Left renal pelvis (tissue), 4 donors: ENCODE measurements at places on chromosomes 13 and 19. TPM values are rescaled to one million over a fixed set of nuclear protein-coding genes. Genes with fewer than 3 reads are reported as not detected.

GRCh38 chr19:49361438-49362047, 673 bp downstream of the TEAD2 start:
- DNase-seq: peak; percentile 87

- DNase-seq: peak; percentile 40
These were observed 4.9 kb downstream of the ZAR1L start for GRCh38 chr13:32310134-32310706.

GRCh38 chr13:44396701-44397580, 23.3 kb downstream of the SERP2 start:
- no peak for DNase-seq

GRCh38 chr13:42544246-42544926, 29.6 kb upstream of the TNFSF11 start:
- DNase-seq: no peak

DNA sequence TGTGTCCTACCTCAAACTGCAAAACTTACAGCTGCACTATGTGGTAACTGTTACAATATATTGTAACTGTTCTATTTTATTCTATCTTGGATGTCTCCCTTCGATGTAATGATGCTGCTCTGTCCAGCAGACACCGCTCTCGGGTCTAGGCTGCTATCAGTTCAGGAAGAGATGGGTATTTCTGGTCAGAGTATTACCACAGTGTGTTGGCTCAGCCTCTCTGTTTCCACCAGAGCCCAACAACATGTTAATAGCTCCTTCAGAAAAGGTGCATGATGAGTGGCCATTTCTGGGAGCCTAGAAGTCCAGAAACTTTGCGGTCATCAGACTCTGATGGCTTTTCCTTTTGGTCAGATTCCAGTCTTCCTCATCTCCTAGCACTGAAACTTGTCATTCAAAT, 35.9 kb upstream of the IGFL1 start:
- no peak for DNase-seq

DNA sequence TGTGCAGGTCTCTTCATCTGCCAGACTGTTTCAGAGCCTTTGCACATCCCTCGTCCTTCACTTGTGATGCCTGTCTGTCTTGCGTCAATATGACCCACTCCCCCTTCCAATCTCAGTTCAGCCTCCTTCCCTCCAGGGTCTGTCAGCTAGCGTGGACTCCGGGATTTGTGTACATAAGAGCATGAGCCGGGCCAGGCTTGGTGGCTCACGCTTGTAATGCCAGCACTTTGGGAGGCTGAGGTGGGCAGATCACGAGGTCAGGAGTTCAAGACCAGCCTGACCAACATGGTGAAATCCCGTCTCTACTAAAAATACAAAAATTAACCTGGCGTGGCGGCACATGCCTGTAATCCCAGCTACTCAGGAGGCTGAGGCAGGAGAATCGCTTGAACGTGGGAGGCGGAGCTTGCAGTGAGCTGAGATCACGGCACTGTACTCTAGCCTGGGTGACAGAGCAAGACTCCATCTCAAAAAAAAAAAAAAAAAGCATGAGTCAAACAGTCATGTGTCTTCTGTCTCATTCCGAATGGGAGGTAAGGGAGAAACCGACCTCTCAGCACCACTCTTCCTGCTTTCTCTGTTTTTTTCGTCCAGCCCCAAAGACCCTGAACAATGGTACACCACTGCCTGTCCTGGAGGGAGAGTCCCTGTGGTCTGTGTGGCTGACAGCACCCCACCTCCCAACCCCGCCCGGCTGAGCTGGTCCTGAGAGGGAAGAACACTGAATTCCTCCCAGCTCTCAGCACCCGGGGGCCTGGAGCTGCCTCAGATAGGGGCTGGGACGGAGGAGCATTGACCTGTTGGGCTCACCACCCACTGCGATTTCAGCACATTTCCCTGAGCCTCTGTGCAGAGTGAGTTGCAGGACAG, 2.4 kb upstream of the SIGLEC9 start:
- DNase-seq: no peak

GRCh38 chr19:54100561-54100960, at the start of gene OSCAR:
OSCAR (minus strand) TSS chr19:54100803; CDS start chr19:54100792, 11 bp downstream.
- no peak for DNase-seq

DNA sequence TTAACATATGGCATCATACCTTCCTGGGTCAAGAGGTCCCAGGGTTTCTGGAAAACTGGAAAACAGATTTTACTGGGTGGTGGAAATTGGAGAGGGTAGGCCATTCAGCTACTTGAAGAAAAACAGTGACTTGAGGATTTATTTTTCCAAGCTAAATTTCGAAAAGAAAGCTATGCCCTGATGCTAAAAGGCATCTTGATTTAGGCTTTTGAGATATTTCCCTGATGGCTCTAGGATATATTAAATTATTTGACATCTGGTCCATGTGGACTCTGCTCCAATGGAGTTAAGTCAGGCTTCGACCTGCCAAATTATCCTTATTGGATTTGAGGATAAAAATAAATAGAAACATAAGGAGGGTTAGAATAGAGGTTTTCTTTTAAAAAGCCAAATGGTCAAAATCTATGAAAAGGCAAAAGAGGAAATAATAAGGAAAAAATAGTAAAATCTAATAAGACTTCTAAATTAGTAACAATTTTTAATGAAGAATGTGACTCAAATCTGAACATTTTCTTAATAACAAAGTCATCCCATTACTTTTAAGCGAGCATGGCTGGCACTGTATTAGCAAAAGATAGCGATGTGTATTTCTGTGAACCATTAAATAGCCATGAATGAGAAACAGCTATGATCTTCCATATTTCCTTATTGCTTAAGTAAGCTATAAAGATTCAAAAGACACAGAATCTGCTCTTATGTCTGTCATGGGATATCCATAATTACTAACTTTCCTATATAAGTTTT, 190.0 kb upstream of the MIR17HG start:
- DNase-seq: no peak

DNA sequence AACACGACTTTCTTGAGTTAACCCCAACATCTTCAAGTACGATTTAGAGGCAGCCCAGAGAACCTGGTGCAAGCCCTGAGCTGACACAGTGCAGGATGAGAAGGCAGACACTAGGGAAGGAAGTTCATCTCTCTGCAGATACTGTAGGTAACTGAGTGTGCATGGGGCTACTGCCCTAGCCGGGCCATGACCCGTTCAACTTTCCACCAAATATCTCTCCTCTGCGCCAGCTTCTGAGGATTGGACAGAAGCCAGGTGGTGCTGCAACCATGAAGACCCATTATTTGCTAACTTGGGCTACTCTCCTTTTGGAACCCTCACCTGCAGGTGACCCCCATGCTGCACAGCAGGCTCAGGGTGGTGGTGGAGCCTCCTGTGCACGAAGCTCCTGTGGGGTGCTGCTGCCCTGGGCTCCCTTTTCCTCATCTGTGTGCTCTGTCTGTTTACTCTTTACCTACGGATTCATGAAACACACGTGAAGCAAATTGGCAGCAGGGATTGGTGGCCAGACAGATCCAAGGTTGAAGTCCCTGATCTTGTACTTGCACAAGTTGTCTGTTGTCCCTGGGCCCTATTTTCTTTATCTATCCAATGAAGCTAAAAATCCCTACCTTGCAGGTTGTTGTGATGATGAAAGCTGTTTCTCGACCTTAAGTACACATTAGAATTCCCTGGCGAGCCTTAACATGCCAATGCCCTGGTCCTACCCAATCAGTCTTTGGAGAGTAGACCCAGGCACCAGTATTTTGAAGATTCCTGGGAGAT, 227.8 kb downstream of the LACC1 start:
- DNase-seq: no peak

GRCh38 chr19:29565171-29565570, 39.4 kb downstream of the VSTM2B start:
- no peak for DNase-seq

DNA sequence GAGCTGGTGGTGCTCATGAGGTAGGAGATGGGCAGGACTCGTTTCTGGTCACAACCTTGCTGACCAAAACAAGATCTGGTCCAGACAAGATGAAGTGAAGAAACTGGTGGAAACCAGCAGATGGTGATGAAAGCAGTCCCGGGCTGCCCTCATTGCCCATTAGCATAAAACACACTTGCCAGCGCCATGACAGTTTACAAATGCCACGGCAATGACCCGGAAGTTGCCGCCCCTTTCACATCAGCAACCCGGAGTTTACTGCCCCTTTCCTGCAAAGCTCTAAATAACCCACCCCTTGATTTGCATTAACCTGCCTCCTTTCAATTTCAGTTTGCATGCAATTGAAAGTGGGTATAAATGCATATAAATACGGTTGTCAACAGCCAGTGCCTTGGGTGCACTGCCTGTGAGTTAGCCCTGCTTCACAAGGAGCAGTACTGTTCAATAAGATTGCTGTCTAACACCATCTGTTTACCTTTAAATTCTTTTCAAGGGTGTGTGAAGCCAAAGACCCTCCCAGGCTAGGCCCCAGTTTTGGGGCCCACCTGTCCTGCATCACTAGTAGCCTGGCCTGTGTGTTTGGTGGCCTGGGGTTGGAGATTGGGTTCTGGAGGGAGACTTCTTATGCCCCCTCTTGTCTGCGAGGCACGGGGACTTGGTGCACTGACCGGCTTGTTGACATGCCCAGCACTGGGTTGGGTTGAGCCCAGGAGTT, 38.8 kb downstream of the CHST8 start:
- no peak for DNase-seq

The PGLYRP2 gene
- not detected for polyA plus RNA-seq

The IZUMO2 gene
- not detected for polyA plus RNA-seq

The CGB5 gene
- 0.18 TPM for polyA plus RNA-seq
